Hepatocyte (in vitro differentiated cells): ENCODE measurements at places on chromosomes 1 and 21.

GRCh38 chr1:175968486-175969172 lies 225.2 kb upstream of the TNR start:
- H3K27ac ChIP-seq: peak overlapping the region; percentile 57
- H3K36me3 ChIP-seq: no peaks in the 10 kb centered on the region
- no peak overlapping the region for H3K4me3 ChIP-seq
- peak; percentile 3 for DNase-seq
- no peaks in the 10 kb centered on the region for H3K27me3 ChIP-seq
- H3K4me1 ChIP-seq: no peaks in the 10 kb centered on the region

DNA sequence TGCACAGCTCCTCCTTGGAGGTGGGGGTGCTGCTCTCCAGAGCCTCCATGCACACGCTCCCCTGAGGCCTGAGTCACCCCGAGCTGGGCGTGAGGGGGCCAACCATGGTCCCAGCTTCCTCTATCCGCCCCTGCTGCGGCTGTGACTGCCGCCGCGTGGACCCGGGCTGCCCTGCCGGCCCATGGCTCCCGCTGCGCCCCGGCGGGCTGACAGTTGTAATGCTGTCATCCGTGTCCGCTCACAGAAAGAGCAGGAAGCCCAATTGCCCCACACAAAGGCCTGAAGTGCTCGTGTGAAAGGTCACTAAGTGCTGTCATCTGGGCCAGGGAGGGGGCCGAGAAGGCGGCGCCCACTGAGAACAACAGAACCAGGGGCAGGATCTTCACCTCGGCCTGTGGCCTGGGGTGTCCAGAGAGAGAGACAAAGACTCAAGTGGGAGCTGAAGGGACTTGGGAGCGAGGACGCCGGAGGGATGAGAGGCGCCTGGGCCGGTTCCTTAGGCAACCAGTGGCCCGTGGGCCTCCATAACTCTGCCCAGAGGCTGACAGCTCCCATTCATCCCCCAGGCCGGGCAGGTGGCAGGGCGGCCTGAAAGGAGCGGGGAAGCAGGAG lies 31.5 kb downstream of the OLIG1 start:
- H3K27ac ChIP-seq: no peak overlapping the region
- no peak for DNase-seq
- H3K4me3 ChIP-seq: no peak overlapping the region
- H3K27me3 ChIP-seq: peaks cover 13% of the 10 kb centered on the region
- no peaks in the 10 kb centered on the region for H3K4me1 ChIP-seq
- no peaks in the 10 kb centered on the region for H3K36me3 ChIP-seq

DNA sequence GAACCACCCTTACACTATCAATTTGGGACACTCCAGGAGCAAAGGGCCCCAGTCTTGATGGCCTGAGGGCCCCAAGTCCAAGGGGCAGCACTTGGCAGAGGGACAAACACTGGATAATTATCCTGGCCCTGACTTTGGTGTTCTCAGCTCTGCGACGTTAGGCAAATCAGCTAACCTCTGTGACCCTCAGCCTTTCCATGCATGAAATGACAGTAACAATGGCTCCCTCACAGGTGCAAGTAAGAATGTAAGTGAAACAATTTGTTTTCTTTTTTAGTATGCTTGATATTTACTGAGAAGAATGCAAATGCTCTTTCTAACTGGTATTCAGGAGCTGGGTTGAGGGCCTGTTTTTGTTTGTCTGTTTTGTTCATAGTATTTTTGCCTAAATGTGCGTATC lies 61.6 kb upstream of the PRDX6 start:
- no peak overlapping the region for H3K27ac ChIP-seq
- no peaks in the 10 kb centered on the region for H3K36me3 ChIP-seq
- DNase-seq: no peak
- no peak overlapping the region for H3K4me3 ChIP-seq

DNA sequence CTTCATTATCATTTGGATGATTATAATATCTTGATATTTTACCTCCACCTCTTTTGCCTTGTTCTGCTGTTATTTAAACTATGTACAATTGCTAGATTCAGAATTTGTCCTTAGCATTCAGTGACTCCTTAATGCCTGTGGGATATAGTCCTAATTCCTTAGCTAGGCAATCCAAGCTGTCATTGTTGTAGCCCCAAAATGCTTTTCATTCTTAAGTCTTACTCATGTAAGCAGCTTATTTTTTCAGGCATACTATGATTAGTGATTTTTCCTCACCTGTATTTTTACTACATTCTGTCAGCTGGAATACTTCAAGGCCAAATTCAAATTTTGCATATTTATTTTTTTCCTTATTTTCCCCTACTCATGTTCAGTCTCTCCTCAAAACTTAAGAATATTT lies 13.4 kb downstream of the PKN2 start:
- H3K36me3 ChIP-seq: no peaks in the 10 kb centered on the region
- no peak overlapping the region for H3K27ac ChIP-seq
- H3K4me3 ChIP-seq: no peak overlapping the region
- no peaks in the 10 kb centered on the region for H3K4me1 ChIP-seq

DNA sequence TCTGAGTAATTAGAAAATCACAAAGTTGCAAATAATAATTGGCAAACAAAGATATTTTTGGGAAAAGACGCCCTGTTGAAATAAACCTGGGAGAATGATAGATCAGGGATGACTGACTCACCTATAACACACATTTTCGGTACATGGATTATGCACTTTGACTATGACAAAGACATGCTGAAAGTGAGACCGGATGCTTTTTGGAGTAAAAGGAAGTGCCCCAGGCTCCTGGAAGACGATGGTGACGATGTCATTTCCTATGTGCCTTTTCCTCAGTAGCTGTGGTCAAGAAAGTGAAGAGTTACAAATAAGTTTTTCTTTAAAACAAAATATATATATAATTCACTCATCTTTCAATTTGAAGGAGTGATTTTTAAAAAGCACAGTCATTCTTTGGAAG lies 158.7 kb downstream of the SIPA1L2 start:
- DNase-seq: no peak
- H3K27ac ChIP-seq: no peak overlapping the region
- H3K36me3 ChIP-seq: no peaks in the 10 kb centered on the region
- H3K4me1 ChIP-seq: peaks cover 19% of the 10 kb centered on the region

GRCh38 chr21:25906587-25906986 lies 171.8 kb downstream of the GABPA start:
- no peak for DNase-seq
- H3K4me1 ChIP-seq: peaks cover 25% of the 10 kb centered on the region
- H3K27ac ChIP-seq: no peak overlapping the region
- H3K36me3 ChIP-seq: no peaks in the 10 kb centered on the region
- no peak overlapping the region for H3K4me3 ChIP-seq
- H3K27me3 ChIP-seq: no peaks in the 10 kb centered on the region

DNA sequence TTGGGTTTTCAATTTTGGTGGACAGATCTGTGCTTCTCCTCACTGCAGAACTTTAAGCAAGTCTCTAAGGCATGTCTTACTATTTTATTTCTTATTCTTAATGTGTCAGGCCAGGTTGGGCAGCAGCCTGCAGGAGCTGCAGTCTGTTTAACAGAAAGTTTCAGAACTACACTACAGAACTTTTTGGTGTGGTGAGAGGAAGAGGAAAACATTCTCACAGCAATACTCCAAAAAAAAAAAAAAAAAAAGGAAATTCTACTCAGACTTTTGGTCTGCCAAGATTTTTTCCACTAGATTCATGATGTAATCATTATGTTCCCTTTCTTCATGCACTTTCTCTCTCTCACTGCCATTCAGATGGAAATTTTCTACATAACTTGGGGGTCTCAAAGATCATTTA lies 255.2 kb downstream of the COL11A1 start:
- no peak for DNase-seq
- H3K27ac ChIP-seq: peak overlapping the region; percentile 50
- no peaks in the 10 kb centered on the region for H3K36me3 ChIP-seq
- peaks cover 1% of the 10 kb centered on the region for H3K4me1 ChIP-seq
- H3K4me3 ChIP-seq: no peak overlapping the region
- no peaks in the 10 kb centered on the region for H3K27me3 ChIP-seq

DNA sequence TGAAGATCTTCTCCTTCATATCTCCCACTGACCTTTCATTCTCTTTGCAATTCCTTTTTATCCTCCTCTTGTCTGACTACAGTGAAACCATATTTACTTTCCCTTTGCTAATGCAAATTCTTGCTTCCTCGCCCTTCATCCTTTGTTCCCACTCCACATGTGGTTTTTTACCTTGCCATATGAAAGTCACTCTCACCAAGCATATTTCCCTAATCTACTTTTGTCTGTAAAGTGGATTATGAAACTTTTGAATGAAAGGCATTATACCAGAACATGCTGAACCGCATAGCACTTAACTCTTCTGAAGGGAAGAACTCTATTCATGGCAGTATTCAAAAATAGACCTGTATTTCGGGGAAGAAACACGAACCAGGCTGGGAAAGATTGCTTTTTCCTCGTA lies 8.0 kb upstream of the TMPRSS15 start:
- no peak for DNase-seq
- no peak overlapping the region for H3K27ac ChIP-seq

GRCh38 chr1:36542024-36542961 lies 59.6 kb upstream of the CSF3R start:
- H3K4me1 ChIP-seq: peaks cover 6% of the 10 kb centered on the region
- no peaks in the 10 kb centered on the region for H3K36me3 ChIP-seq
- H3K27me3 ChIP-seq: no peaks in the 10 kb centered on the region
- DNase-seq: no peak

GRCh38 chr1:32992489-32993323 lies 28.1 kb upstream of the RNF19B start:
- H3K27me3 ChIP-seq: no peaks in the 10 kb centered on the region
- peaks cover 12% of the 10 kb centered on the region for H3K4me1 ChIP-seq
- peak; percentile 90 for DNase-seq
- H3K4me3 ChIP-seq: no peak overlapping the region
